ENCODE measurements at places on chromosomes 11 and 22.

- no peak for DNase-seq
Measured at GRCh38 chr22:19882446-19883381, 28.0 kb upstream of the GNB1L start.

DNA sequence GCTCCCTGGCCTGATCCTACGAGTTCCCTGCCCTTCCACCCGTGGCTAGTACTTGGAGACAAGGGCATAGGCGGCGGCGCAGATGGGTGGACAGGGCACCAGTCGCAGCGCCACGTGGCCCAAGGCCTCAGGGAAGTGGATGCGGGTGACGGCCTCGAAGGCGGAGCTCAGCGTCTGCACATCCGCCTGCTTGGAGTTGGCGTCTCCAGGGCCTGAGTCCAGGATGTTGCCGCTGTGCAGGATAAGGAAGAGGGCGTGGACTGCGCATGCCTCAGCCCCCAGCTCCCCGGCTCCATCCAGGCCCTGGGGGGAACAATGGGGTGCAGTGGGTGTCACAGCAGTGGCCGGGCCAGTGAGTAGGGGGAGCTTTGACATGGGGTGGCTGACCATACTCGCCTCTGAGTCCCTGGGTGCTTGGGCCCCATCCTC, 6.6 kb downstream of the PITPNM1 start:
- no peak for DNase-seq

DNA sequence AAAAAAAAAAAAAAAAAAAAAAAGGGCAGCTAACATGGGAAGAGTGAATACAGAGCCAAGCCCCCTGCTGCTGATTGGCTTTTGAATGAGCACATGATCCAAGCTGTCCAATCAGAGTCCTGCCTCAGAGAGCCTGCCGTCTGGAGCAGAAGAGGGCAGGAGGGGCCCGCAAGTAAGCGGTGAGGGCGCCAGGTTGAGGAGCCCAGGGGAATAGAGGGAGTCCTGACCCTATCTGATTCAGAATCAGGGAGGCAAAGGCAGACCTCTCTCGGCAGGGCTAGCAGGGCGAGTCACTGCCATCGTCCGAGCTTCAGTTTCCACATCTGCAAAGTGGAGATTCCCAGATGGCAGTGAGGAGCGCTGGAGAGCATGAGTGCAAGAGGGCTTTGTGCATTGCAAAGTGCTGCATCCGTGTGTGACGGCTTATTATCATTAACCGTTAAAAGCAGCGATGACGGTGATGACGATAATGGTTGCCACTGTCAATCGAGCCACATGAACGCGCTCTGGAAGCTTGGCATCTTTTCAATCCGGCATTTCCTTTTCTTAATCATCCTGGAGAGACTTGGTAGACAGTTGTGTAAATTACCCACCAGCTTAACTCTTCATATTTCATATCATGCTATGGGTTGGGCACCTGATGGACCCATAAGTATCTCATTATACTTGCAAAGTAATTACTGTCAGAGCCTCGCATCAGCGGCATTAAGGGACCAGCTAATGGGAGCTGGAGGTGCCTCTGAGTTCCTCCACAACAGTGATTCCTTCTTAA, 68.6 kb upstream of the ATXN10 start:
- DNase-seq: no peak

DNA sequence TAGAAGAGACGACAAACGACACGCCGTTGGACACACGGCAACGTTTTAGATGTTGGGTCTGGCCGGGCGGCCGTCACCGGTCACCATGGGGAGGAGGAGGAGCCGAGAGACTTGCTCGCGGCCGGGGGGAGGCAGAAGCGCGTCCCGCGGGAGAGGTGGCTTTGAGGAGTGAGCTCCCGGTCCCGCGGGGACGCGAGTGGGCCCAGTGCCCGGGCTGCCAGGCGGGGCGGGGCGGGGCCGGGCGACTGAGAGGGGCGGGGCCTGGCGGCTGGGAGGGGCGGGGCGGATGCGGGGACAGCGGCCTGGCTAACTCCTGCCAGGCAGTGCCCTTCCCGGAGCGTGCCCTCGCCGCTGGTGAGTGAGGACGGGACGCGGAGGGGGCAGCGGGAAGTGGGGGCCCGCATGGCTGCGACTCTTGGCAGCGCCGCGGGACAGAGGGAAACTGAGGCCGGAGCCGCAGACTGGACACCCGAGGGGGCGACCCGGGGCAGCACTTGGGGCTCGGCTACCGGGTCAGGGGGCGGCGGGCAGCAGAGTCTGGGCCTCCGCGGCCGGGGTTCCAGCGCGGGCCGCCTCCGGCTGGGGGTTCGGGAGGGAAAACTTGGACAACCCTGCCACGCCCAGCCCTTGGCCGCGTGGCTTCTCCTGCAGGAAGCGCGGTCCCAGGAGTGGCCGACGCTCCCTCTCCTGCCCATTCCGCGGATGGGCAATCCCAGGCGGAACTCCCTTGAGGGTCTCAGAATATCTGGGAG, at the start of gene TSPO:
Gene TSPO (plus strand): TSS at position 309 of the 752 bp plus-strand sequence. CDS start 7,680 bp downstream, outside the sequence.
- DNase-seq: no peak

- DNase-seq: no peak
Measured at GRCh38 chr11:19598456-19598855, 114.2 kb upstream of the NAV2 start.

All from GM12878 (cell line).